Lower lobe of right lung (tissue), 2 donors: ENCODE measurements at places on chromosomes 5 and 9.

DNA sequence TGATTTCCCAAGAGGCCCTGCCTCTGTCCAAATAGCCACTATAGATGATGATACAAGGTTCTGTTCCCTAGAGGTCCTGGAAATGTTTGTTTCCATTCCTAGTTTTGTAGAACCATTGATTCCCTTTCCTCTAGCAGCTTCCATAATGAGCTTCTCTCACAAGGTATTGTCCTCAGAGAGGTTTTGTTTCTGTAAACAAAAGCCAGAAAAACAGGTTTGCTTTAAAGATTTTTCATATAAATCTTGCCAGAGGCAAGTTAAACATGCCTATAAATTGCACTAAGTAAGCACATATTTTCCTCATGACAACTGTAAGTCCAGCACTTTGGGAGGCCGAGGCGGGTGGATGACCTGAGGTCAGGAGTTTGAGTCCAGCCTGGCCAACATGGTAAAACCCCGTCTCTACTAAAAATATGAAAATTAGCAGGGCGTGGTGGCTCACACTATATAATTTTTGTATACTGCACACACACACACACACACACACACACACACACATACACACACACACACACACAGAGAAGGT lies 1787.7 kb downstream of the EFNA5 start:
- DNase-seq: no peak

DNA sequence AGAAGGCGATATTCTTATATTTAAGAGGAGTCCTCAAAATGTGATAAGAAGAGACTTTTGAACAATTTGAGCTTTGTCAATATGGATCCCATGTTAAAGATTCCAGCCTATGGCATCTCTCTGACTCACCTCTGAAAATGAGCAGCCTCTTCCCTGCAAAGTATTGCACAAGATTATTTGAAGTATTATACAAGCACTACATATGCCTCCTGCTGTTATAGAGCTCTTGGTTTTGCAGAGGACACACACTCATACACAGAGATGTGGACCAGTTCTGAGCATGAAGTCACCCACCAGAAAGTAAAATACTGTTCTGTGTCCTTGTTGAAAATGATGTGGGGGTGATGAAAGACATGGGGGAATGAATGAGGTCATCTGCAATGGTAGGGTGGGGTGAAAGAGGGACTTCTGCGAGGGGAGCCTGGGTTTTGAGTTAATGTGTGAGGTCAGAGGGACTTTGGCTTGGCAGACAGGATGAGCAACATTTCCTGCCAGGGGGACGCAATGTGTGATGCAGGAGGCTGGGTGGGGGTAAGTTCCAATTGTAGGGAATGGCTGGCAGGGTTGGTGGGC lies 25.8 kb downstream of the FBXL7 start:
- no peak for DNase-seq

GRCh38 chr9:14692470-14693250 lies 572 bp downstream of the ZDHHC21 start:
- DNase-seq: no peak

DNA sequence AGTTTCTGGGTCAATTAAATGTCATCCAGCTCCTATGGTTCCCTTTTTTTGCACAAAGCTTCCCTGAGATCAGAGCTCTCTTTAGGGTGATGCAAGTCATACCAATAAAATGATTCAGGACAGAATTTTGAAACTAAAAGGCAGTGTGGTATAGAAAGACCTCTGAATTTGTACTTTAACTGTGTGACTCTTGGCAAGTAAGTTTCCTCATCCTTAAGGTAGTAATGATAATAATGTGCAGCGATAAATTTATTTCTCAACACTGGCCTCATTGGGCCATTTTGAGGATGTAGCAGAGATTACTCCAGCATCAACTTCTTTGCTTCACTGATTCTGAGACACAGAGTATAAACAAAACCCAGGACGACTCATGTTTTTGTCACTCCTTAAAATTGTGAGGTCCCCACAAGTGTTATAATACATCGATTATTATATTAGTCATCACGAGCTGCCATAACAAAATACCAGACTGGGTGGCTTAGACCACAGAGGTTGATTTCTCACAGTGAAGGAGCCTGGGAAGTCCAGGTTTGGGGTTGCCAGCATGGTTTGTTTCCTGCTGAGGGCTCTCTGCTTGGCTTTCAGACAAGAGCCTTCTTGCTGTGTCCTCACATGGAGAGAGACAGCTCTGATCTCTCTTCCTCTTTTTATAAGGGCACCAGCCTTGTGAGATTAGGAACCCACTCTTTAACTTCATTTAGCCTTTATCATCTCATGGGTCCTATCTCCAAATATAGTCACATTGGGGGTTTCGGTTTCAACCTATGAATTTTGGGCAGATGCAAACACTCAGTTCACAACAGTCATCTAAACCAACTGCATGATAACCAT lies 293.0 kb downstream of the ZNF608 start:
- no peak for DNase-seq

GRCh38 chr9:372128-372527 lies 157.5 kb downstream of the DOCK8 start:
- no peak for DNase-seq

DNA sequence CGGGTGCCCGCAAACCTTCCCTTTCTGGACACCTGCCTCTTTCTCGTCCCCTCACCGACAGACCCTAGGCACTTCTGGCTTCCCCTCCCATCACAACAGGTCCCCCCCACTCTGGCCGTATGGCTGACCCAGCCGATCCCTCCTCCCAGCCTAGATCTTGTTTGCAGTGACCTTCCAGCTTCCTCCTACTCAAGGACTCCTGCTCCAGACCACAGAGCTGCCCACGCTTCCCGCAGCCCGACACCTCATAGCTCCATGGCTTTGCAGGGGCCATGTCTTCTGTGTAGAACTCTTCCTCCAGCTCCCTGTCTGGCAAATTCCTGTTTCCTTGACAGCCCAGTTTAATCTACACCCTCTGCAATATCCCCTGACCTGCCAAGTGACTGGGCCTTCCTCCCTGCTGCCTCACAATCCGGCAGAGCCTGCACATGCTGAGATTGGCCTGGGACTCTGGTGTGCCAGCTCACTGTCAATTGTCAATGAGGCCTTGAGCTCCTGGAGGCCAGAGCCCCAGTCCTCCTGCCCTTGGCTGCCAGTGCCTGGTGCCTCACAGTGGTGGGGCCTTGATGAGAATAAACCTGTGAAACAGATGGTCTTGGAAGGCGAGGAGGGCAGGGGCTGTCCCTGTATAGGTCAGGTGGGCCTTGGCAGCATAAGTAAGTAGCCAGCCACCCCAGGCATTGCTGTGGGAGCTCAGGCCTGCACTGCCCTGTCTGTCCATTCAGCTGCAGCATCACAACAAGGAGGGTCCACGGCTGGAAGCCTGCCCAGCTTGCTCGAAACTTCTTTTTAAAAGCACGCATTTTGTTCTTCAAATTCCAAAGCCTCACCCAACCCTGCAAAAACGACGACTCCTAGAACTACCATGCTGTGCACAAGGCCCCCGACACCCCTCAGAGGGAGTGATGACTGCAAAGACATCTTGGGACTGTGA lies 50.5 kb downstream of the GADD45G start:
- no peak for DNase-seq

- DNase-seq: no peak
Measured at GRCh38 chr5:140365282-140365681, 5.3 kb downstream of the SLC4A9 start.

GRCh38 chr5:10233505-10233904 lies 16.2 kb downstream of the ATPSCKMT start:
- no peak for DNase-seq

DNA sequence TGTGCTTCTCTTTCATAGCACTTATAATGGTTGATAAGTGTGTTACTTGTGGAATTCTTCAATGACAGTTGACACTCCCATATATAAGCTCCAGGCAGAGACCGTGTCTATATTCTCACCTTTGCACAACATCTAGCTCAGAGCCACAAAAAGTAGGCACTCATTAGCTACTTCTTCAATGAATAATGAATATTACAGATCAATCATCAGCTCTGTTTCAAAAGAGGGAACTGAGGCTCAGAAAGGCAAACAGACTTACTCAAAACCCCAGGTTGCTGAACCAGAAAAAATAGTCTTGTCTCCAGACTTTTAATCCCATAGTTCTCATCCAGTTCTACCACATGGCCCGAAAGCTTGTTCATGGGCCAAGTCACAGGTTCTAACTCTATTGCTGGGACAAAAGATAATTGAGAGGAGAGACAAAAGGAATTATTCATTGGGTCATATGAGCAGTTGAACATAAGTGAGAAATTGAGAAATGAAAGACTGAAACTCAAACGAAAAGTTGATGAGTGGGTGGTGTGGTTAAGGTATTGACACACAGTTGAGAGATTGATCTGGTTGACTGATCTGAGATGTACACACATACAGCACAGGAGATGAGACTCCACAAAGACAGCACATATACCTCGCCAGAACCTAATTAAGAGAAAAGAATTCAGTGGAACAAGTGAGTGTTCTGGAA lies 381.6 kb downstream of the EFNA5 start:
- no peak for DNase-seq

- no peak for DNase-seq
Measured at GRCh38 chr5:135102716-135103574, 68.9 kb upstream of the PITX1 start.

DNA sequence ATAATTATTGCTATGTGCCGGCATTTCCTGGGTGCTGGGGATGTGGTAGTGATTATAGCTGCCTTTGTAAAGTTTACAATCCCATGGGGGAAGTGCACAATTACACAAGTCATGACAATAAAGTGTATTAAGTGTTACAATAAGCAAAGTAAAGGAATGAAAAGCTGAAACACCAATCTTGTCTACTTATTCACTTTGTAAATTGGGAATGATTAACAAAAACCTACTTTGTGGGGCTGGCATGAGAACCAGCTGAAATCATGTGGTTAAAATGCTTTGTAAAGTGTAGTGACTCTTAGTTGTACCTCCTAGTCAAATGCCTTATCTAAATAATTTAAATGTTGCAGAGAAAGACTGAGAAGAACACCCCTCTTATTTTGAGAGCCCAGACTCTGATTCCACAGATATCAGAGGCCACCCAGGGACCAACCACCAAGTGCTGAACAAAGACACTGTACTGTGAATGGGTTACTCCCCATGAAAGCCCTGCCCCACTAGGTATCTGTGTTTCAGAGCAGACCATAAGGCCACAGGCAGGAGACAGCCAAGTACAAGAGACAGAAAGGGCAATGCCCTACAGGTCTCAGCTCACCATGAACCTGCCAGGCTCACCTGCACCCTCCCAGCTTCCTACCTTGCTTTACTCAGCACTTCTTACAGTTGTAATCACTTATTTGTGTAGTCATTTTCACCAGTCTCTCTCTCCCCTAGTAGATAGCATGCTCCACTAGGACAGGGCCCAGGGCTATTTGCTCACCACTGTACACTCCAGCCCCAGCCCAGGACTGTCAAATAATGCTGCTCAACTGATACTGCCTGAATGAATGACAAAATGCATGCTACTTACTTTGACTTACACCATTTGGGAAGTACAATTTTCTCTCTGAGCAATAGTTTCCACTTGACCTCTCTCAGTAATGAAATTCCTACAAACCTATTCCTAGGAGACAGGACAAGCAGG lies 101.6 kb upstream of the APC start:
- no peak for DNase-seq

DNA sequence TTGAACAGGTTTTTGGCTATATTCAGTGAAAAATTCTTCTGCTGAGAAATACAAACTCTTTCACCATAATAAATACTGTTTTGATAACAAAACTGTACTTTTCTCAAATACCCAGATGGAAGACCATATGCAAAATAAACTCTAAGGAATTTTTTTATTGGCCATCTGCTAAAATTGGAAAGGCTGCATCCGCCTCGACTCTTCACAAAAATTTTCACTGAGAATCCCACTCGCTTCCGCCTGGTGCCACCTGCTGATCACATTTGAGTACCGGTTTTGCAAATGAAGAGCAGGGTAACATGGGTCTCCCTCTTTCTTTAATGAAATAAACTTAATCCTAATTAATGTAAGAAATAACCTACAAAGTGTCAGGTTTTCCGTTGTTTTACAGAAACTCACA lies 76.4 kb downstream of the TTLL11 start:
- no peak for DNase-seq

DNA sequence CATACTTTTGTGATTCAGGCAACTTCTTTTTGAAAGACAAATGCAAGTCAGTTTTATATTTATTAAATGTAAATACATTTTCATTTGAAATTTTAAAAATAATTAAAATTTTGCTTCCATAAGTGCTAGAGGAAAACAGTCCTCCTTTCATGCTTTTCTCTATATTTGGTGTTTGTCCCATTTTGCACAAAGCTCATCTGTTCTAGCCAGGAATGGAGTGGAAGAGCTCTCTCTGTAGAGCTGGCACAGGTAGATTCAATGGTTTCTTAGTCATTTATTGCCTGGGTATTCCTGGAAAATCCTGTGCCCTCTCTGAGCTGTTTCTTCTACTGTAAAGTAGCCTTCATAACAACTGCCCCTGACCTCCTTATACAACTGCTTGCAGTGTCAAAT lies 267.6 kb upstream of the HAPLN1 start:
- no peak for DNase-seq

- peak; percentile 51 for DNase-seq
Measured at GRCh38 chr5:140042643-140043507, at the start of gene NRG2. Gene NRG2 (minus strand): TSS chr5:140043299.

GRCh38 chr5:149404746-149405549 lies 25.9 kb upstream of the IL17B start:
- no peak for DNase-seq

DNA sequence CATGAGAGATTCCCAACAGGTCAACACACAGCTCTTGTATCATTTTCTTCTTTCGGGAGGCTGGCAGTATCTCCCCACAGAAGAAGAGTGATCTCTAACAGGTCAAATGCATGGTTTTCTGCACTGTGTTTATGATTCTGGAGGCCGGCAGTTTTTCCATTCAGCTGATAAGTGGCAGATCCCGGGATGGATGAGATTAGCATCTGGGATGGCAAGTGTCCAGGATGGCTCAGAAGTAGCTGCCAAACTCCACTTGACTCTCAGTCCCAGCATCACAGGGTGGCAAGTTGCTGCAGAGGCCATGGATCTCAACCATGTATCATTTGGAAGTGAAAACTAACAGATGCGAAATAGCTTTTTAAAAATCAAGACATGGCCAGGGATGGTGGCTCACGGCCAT lies 97.8 kb upstream of the SLC44A1 start:
- no peak for DNase-seq

- no peak for DNase-seq
Measured at GRCh38 chr9:119071636-119072035, 297.6 kb downstream of the BRINP1 start.

GRCh38 chr9:8751406-8751930 lies 951.9 kb upstream of the DMAC1 start:
- no peak for DNase-seq

- DNase-seq: no peak
Measured at GRCh38 chr5:55222985-55223811, 3.9 kb downstream of the MCIDAS start.

- DNase-seq: no peak
Measured at GRCh38 chr5:27594141-27594540, 555.8 kb upstream of the CDH9 start.
